ENCODE measurements at places on chromosomes 3 and 15.

GRCh38 chr3:42489116-42489936 lies 13.1 kb upstream of the VIPR1 start:
- DNase-seq: no peak
- H3K4me3 ChIP-seq: no peak overlapping the region
- H3K4me1 ChIP-seq: no peaks in the 10 kb centered on the region
- no peaks in the 10 kb centered on the region for H3K36me3 ChIP-seq
- H3K27me3 ChIP-seq: no peaks in the 10 kb centered on the region
- H3K27ac ChIP-seq: no peak overlapping the region

GRCh38 chr3:117238806-117239205 lies 529.2 kb downstream of the TUSC7 start:
- H3K4me3 ChIP-seq: no peak overlapping the region
- H3K4me1 ChIP-seq: no peaks in the 10 kb centered on the region
- H3K27me3 ChIP-seq: no peaks in the 10 kb centered on the region
- H3K36me3 ChIP-seq: no peaks in the 10 kb centered on the region
- no peak for DNase-seq

GRCh38 chr3:134992586-134992985 lies 197.5 kb downstream of the EPHB1 start:
- no peak overlapping the region for H3K4me3 ChIP-seq
- DNase-seq: no peak
- no peaks in the 10 kb centered on the region for H3K4me1 ChIP-seq
- H3K36me3 ChIP-seq: no peaks in the 10 kb centered on the region

DNA sequence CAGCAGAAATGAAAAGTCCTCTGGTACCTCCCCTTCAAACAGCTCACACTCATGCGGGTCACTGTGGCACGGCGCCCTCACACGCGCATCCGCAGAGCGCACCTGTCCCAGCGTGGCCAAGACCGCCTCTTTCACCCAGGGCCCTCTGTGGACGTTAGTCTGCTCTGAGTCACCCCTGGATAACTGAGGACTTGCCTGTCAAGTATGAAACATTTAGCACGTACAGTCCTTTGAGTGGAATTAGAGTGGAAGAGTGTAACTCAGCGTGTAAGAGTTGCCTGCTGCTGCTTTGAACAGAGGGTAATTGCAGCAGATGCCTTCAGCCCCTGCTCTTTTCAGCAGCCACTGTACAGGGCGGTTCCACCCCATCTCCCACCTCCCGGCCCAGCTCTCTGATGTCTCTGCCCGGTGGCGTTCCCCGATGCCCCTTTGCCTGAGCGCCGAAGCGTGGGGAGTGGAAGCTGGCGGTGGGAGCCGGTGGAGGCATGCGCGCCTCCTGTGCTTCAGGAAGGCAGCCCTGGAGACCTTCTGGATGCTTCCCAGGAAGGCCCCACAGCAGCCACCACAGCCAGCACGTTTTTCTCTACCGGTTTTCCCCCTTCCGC lies 23.0 kb downstream of the CPN2 start:
- no peak overlapping the region for H3K4me3 ChIP-seq
- DNase-seq: peak; percentile 37
- H3K4me1 ChIP-seq: peaks cover 11% of the 10 kb centered on the region
- H3K36me3 ChIP-seq: no peaks in the 10 kb centered on the region
- H3K27ac ChIP-seq: no peak overlapping the region
